Activated gamma-delta T cell treated with anti-CD3 and anti-CD28 coated beads, Interleukin-2, amount 50 U/mL, for 16 hours (primary cell): ENCODE measurements at places on chromosomes 4 and X.

DNA sequence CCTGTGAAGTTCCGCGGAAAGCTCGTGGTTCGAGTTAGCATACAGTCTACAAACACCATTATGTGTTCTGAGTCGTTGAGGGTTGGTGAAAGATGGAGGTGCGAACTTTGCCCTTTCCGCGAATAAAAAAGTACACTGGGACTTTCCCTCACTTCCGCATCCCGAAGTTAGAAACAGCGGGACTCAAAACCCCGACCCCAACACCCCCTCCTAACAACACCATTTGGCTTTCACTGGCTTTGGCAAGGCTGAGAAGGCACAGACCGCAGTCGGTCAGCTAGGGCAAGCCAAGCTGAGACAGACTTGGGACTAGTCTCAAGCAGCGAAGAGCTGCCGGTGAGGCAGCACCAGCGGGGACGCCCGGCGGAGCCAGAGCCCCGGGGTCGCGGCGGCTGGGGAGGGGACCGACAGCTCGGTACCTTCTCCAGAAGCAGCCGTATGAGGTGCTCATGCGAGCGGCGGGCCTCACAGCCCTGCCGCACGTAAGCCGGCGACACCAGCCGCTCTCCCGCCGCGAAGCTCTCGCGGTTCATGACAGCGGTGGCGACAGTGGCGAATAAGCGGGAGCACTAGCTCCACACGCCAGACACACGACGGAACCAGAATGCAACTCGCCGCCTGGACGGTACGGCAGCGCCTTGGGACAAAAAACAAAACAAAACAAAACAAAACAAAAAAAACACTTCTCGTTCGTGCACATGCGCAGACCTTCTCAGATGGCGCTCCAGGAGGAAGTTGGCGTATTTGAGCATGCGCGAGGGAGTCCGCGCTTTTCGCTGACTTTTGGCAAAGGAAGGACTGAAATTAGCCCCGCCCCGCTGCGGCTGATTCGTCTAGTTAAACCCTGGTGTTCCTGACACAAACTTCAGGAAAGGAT lies at the start of gene SEPSECS:
Gene SEPSECS (minus strand): TSS at position 613 of the 877 bp plus-strand sequence. CDS start 80 bp downstream, at position 533.
- DNase-seq: peak; percentile 88

DNA sequence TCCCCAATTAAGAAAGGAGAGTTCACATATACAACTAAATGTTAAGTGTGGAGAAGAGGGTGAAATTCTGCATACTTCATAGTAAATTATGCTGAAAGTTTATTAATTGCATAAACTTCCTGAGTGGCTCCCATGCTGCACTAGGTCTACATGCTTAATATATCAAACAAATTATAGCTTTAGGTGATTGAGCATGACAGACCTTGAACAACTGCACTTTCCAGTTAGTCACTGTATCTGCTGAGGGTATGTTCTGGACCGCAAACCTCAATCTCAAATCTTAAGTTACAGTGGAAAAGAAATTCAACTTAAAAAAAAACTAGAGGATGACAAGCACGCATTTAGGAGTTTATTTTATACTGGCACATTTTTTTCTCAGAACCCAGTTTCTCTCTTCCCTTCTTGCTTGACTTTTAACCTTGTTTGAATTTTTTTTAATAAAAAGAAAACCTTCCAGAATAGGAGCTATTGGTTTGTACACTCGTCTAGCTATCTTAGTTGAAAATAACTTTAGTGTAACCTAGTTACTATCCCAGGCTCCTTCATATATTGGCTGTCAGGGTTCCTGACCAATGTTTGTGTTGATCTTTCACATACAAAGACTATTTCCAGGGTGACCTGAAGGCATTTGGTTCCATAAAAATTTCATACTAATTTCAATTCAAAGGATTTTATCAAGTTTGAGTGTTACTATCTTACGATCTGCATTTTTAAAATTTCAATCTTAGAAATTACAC lies 10.2 kb upstream of the FAM120C start:
- DNase-seq: no peak

GRCh38 chr4:156971165-156971675 lies 379 bp downstream of the PDGFC start:
- DNase-seq: no peak

DNA sequence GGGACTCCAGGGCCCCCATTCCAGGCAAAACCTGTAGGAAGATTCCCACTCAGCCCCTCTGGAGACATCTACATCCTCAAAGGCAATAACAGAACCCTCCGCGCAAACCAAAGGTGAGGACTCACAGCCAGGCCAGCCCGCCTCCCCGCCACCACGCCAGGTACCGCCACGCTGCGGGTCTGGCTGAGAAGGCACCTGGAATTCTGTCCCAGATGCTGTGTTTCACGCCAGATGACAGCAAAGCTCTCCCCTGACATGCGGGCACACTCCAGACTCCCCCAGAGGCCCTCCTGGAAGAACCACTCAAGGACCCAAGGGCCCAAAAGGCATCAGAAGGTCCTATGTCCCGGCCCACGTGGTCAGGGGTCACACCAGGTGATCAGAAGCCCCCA lies 59.6 kb downstream of the FAM53A start:
- DNase-seq: no peak

- no peak for DNase-seq
Measured at GRCh38 chr4:70613306-70614183, 15.0 kb upstream of the ENAM start.

DNA sequence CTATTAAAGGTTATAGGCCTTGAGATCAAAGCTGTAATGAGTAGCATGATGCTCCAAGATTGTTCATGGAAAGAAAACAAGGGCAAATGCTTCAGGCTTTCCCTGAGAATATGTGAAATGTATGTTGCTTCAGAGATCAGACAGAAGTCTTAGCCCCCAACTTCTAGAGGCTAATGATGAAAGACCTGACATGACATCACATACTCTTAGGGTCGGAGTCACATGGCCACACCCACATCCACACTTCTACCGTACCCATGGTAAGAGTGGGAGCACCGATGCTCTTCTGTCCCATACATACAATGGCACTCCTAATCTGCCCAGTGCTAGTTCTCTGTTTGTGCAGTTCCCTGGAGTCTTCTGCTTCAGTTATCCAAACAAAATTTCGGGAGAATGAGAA lies 111.9 kb upstream of the ACSL4 start:
- DNase-seq: no peak

- DNase-seq: no peak
Measured at GRCh38 chr4:124449881-124450280, 262.7 kb downstream of the ANKRD50 start.

GRCh38 chrX:78693536-78693935 lies 34.4 kb upstream of the RTL3 start:
- no peak for DNase-seq

DNA sequence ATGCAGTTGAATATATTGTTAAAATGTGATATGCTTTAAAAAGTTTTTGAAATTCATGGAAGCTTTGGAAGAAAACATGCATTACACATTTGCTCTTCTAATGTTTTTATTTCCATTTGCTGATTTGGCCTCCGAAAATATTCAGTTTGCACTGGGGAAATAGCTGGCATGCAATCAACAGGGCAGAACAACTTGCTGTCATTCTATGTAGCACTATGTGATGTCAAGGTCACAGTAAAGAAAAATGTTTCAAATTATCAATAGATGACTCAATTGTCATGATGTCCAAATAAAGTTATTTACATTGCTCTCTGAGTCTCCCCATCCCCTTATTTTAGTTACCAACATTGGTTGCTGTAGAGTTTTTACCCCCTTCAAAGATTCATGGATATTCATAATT lies 119.2 kb downstream of the TLL1 start:
- no peak for DNase-seq

DNA sequence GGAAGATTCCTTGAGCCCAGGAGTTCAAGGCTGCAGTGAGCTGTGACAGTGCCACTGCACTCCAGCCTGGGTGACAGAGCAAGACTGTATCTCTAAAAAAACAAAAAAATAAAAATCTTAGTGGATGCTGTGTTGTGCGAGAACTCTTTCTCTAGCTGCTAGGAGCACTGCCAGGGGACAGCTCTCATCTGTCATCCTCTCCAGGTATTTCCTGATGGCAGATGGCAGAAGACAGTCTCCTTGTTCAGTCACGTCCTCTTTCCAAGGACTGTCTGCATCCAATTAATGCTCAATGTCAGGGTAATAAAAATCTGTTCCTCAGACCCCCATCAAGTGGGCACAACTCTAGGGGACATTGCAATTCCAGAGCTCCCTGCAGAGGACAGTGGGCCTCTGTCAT lies 29.2 kb downstream of the PPM1K start:
- no peak for DNase-seq

GRCh38 chrX:29012867-29013266 lies 425.6 kb downstream of the IL1RAPL1 start:
- no peak for DNase-seq

DNA sequence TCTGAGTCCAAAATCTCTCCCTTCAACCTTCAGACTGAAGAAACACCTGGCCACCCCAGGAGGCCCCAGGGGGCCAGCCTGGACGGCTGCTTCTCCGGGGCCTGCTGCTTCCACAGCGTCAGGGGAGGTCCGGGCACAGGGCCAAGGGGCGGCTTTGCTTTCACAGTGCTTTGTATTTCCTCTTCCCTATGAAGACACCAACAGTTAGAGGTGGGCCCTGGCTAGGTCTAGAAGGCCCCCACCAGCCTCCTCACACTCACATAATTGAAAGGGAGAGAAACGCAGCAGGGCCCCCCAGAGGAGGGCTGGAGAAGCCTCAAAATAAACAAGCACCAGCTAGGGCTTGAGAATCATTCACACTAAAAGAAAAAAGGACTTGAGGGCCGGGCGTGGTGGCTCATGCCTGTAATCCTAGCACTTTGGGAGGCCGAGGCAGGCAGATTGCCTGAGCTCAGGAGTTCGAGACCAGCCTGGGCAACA lies 17.8 kb downstream of the SCD5 start:
- DNase-seq: no peak

DNA sequence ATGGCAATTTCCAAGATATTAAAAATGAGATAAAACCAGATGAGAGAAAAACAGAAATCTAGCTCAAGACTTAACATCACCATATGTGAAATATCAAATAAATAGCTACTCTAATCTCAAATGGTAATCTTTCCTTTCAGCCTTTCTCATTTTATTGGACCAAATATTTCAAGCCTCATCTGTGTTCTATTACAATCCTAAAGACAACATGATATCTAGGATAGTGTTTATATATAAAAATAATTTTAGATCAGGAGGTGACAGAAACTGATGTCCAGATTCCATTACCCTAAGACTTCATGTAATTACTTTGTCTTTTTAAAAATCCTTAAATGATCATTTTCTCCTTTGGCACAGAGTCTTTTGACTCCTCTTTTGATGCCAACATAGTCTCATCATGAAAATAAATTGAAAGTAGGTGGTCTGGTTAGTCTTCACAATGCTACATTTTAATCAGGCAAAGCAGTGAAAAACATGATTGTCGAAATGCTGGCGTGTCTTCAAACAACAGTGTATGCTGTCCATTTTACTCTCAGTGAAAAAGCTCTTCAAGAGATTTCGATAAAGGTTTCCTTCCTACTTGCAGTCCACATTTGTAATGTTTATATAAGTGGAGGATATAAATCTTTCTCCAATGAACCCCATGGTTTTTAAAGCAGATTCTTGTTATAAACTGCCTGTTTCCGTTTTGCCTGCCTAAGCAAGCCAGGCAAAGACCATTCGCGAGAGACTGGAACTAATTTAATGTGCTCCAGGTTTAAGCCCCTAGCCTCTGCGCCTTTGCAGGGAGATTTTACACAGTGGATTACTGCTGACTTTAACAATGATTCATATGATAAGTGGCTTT lies 169.8 kb downstream of the SCFD2 start:
- DNase-seq: no peak

DNA sequence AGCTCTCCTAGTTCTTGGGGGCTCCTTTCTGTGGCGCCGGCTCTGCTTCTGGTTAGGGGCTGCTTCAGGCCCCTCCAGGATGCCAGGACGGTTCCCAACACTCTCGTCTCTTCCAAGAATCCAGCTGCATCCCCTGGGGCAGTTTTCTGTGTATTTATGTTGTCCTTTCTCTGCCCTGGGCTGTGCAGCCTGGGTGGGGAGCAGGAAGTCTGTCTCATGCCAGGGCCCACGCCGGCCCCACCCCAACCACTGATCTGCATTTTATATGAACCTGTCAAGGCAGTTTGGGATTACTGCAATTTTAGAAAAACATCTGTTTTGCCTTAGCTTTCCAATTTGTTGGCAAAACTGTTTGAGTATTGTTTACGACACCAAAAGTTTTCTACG lies 14.6 kb downstream of the CTBP1 start:
- no peak for DNase-seq

DNA sequence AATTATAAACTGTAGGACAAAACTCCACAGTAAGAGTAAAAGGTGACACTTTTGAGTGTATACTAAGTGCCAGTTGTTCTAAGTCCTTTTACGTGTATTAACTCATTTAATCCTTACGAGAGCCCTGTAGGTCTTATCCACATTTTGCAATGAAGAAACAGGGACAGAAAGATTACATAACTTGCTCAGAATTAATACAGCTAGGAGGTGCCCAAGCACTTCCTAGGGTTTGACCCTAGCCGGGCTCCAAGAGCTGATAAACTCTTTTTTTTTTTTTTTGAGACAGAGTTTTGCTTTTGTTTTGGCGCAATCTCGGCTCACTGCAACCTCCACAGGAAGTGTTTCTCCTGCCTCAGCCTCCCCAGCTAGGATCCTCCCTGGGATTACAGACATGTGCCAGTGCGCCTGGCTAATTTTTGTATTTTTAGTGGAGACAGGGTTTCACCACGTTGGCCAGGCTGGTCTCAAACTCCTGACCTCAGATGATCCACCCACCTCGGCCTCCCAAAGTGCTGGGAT lies 110.4 kb downstream of the UBE2K start:
- DNase-seq: no peak

- no peak for DNase-seq
Measured at GRCh38 chr4:86011117-86011516, 348.7 kb downstream of the MAPK10 start.

DNA sequence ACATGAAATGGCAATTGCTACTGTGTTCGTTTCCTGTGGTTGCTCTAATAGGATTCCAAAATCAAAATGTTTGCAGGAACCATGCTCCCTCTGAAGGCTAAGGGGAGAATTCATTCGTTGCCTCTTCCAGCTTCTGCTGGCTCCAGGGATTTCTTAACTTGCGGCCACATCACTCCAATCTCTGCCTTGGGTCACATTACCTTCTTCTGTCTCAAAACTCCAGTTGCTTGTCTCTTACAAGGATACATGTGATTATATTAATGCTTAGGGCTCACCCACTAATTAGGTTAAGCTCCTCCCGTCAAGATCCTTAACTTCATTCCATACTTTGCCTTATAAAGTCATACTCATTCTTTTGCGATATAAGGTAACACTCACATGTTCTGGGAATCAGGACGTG lies 208.4 kb downstream of the RBM46 start:
- no peak for DNase-seq

DNA sequence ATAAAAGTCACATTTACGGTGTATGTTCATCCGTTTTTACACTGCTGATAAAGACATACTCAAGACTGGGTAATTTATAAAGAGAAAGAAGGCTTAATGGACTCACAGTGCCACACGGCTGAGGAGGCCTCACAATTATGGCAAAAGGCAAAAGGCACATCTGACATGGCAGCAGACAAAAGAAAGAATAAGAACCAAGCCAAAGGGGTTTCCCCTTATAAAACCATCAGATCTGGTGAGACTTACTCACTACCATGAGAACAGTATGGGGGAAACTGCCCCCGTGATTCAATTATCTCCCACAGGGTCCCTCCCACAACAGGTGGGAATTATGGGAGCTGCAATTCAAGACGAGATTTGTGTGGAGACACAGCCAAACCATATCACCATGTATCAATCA lies 7.3 kb upstream of the GUCY1B1 start:
- DNase-seq: no peak
